Activated T-helper 1 cell treated with anti-CD3 and anti-CD28 coated beads, Interleukin-2, amount 50 U/mL, for 16 hours (primary cell): ENCODE measurements at places on chromosomes 7 and 10.

GRCh38 chr10:78973901-78974616 is 94.7 kb upstream of the ZMIZ1 start:
- peak; percentile 18 for DNase-seq

DNA sequence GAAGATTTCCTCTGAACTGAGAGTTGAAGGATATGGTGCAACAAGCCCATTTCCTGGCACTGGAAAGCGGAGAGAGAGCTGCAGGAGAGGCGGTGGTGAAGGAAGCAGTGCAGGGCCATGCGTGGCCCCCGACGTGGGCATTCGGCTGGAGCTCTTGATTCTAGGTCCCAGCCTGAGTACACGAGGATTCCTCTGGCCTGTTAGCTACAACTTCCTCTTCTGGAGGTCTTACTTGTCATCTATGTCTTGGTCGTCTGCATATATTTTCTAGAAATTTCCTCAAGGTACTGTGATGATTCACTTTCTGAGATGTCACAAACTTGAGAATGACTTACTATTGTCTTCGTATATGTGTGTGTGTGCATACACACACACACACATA is 59.2 kb upstream of the JAZF1 start:
- DNase-seq, result no peak

GRCh38 chr10:72316748-72317435 is 37.8 kb downstream of the DNAJB12 start:
- DNase-seq, result no peak

DNA sequence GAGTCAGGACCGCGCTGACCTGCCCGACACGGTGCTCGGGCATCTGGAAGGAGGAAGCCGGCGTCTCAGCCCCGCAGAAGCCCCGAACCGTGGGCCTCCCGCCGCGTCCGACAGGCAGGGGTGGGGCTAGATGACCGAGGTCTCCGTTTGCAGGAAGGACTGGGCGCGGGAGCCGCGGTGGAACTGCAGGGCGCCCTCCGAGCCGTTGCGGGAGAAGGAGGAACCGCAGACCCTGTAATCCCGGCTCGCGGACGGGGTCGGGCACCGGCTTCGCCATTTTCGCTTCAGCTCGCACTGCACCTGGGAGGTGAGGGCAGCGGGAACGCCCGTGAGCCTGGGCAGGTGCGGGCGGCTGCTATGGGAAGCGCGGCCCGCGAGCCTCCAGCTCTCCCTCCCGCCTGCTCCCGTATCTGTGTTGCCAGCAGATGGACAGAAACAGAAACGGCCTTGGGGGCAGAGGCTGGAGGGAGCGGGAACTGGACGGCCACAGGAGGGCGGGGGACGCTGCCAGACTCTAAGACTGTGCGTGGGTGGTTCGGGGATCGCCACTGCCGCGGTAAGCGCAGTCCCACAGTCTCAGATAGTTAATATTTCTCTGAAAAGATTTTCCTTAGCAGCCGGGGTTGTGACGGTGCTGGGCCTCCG is 114.1 kb downstream of the VIPR2 start:
- no peak for DNase-seq

DNA sequence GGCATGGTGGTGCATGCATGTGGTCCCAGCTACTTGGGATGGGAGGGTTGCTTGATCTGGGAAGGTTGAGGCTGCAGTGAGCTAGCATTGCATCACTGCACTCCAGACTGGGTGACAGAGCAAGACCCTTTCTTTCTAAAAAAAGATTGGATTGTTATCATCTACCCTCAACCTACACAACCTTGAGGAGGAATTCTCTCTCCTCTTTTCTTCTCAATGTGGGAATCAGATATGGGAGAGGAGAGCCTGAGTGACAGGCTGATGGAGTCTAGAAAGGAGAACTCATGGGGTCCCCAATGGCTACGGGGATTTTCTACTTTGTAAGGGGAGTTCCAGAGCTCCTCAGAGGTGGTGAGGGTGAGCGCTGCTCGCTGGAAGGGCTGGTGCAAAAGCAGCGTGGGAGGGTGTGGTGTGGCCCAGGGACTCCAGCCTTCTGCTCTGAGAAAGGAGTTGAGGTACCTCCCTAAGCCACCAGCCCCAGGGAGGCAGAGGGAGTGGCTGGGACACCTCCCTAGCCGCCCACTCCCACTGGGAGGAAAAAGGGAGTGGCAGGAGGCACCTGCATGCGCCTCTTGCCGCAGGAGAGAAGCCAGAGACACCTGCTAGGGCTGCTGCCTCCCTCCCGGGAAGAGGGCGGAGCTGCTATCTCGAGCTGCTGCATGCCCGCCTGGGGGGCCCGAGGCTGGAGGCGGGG is 48.4 kb downstream of the GATA3 start:
- DNase-seq, result no peak

DNA sequence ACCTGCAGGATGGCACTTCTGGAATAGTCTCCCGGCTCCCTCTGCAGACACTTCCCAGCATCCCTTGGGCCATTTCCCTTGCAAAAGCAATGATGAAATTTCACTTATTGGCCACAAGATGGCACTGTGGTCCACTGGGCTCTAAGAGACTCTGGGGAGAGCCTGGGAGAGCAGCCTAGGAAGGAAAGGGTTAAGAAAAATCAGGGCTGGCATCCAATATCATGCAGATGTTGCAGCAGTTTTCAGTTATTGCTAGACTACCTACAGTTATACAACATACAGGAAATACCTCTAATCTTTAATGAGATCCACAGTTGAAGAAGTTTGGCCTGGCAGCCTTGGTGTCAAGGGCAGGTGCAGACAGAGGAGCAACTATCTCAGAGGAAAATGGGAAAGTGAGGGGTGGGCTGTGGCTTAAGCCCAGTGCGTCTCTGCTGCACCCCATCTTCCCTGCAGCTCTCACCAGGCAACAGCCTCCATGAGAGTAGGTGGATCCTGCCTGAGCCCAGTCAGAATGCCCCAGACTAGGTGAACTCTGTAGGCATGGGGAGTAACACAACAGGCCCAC is 100.2 kb upstream of the PRSS58 start:
- peak; percentile 5 for DNase-seq

DNA sequence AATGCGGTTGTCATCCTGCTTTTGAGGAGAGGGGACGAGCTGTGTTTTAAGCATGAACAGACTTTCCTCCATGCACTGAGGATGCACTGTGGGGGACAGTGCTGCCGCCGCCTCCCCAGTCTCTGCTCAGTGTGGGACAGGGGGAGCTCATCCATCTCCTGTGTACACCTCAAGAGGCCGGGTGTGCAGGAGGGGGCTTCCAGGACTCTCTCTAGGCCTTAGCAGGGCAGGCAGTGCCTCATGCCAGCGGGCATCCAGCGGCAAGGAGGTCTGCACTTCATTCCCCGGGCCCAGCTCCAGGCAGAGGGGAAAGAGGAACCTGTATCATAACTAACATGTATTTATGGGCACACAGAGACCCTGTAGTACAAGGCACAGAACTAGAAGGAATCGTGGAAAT is 89.7 kb downstream of the DIP2C start:
- no peak for DNase-seq

GRCh38 chr7:74297516-74298233 is 8.5 kb downstream of the CLIP2 start:
- no peak for DNase-seq

DNA sequence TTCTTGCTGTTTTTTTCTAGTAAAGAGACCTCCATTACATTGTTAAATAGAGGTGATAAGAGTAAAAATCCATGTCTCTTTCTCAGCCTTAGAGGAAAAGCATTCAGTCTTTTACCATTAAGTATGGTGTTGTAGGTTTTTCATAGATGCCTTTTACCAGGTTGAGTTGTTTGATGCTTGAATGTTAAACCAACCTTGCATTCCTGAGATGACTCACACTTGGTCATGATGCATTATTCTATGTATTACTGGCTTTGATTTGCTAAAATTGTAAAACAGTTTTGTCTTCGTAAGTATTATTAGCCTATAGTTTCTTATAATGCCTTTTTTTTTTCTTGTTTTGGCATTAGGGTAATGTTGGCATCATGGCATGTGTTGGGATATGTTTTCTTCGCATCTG is 90.0 kb downstream of the ANKRD61 start:
- DNase-seq, result no peak

- no peak for DNase-seq
Observed at GRCh38 chr10:10498781-10499180, 518.9 kb upstream of the CELF2 start.

GRCh38 chr7:78253850-78254725 is 455.5 kb downstream of the PHTF2 start:
- DNase-seq, result no peak

DNA sequence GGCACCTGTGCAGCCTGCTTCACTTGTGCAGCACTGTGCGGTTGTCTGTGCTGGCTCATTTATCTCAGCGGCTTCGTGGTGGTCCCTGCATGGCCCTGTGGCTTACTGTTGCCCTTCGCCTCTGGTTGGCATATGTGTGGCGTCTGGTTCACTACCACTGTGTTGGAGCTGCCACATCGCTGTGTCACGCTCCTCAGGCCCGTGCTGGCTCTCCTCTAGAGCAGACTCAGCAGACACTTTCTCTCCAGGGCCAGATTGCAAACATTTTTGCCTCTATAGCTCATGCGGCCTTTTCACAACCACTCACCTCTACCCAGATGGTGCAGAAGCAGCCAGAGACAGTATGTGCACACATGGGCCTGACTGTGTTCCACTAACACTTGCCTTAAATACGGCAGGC is 37.9 kb downstream of the PPP2R2D start:
- no peak for DNase-seq

- no peak for DNase-seq
Observed at GRCh38 chr10:58475322-58476277, 37.1 kb upstream of the BICC1 start.

- no peak for DNase-seq
Observed at GRCh38 chr7:81491573-81491972, 278.3 kb downstream of the HGF start.

- DNase-seq, result no peak
Observed at GRCh38 chr10:4790922-4791321, 35.1 kb upstream of the AKR1E2 start.

GRCh38 chr7:31327071-31327470 is 13.5 kb downstream of the NEUROD6 start:
- DNase-seq, result no peak

- no peak for DNase-seq
Observed at GRCh38 chr7:51102828-51103227, 213.8 kb downstream of the COBL start.

- DNase-seq, result no peak
Observed at GRCh38 chr10:53697038-53697437, 924.5 kb upstream of the MBL2 start.

DNA sequence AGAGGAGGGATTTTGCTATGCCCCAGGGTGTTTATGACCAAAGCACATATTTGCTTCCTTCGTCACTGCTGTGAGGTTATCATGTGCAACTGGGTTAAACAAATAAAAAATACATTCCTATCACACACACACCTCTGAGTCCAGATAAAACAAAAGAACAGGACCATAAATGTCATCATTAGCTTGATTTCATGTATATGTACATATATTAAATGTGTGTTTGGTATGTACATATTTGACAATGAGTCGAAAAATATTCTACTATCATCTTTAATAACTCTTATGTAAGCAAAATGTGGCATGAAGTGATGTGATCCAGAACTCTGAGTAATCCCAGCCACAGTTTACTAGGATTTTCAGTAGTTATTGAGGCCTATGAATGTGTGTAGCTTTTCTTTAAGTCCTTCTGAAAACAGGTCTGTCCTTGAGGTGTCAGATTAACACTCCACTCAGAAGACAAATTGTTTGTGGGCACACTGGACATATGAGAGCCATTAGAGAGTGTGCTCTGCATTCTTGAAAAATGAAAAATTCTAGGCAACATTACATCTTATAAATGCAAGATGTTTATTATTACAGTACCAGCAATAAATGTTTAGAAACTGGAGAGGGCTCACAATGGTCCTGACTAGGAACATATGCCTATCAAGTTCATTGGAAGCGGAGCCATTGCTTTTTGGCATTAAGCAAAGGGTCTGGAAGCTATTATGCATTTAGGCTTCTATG is 335.1 kb upstream of the SEMA3A start:
- DNase-seq, result no peak

DNA sequence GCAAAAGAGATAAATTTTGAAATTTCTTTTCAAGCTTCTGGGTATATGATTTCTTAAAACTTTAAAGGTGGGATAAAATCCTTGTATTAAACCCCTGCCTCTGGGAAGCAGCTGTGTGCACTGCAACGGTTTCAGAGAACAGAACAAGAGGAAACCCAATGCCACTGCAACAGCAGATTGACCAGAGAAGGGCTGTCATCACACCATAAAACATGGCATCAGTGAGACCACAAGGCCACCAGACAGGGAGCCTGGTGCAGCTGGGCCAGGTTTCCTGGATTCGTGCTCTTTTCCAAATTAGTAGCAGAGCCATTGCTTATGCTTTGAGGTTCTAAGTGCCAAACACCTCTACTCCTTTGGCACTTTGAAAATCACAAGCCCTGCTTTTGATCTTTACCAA is 152.4 kb downstream of the PRPF18 start:
- DNase-seq, result no peak

DNA sequence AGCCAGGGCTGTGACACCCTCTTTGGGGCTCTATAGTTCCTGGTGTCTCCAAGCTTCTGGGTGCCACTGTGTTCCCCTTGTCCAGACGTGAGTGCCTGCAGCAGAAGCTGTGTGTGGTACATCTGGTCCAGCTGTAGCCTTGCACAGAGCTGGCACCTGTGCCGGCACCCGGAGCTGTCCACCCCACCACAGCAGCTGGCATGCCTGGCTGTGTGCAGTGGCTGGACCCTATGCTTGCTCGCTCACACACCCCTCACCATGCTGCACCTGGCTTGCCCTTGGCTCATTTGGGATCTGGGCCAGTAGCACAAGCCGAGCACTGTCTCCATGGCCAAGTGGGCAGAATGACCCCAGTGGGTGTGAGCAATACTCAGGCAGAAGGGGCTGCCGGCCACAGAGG is 10.6 kb downstream of the DNAJB9 start:
- no peak for DNase-seq

GRCh38 chr10:30433306-30433729 is 666 bp upstream of the MAP3K8 start:
- DNase-seq, result no peak
